Tibial nerve (tissue), 4 donors: ENCODE measurements at places on chromosomes 1 and 21. TPM values are rescaled to one million over a fixed set of nuclear protein-coding genes. Genes with fewer than 3 reads are reported as not detected.

IL20 gene
- total RNA-seq: not detected

AMY1C gene
- total RNA-seq: not detected

GBP4 gene
- total RNA-seq: 24.0 TPM

GPR161 gene
- total RNA-seq: 2.7 TPM

DNA sequence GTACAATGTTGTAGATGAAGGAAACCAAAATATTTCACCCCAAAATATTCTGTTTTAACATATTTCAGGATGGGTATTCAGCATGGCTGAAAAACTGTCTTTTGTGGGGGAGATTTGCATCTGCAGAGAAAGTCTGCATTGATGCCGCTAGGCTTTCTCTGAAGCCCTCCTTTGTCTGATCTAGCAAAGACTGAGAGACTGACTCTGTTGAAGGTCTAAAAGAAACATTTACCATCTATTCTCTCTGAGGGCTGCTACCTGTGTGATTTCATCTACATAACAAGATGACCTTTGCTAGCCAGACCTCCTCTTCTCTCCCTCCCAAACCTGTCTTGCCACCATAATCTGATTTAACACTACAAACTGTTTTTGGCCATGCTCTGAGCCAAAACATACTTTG lies 12.4 kb upstream of the MT1HL1 start:
- DNase-seq: no peak
- no peaks in the 10 kb centered on the region for H3K36me3 ChIP-seq
- H3K27ac ChIP-seq: no peak overlapping the region
- no peak overlapping the region for H3K4me3 ChIP-seq

- H3K27ac ChIP-seq: no peak overlapping the region
- H3K27me3 ChIP-seq: peaks cover 30% of the 10 kb centered on the region
- H3K4me3 ChIP-seq: no peak overlapping the region
- peaks cover 8% of the 10 kb centered on the region for H3K4me1 ChIP-seq
- no peak for DNase-seq
- H3K36me3 ChIP-seq: no peaks in the 10 kb centered on the region
Observed at GRCh38 chr1:14593302-14593701, 5.2 kb upstream of the KAZN start.

GRCh38 chr1:66996018-66996682 lies 57.8 kb downstream of the SLC35D1 start:
- H3K36me3 ChIP-seq: no peaks in the 10 kb centered on the region
- no peak overlapping the region for H3K27ac ChIP-seq
- H3K4me1 ChIP-seq: no peaks in the 10 kb centered on the region
- H3K27me3 ChIP-seq: no peaks in the 10 kb centered on the region

- no peaks in the 10 kb centered on the region for H3K36me3 ChIP-seq
- no peaks in the 10 kb centered on the region for H3K4me1 ChIP-seq
- H3K27ac ChIP-seq: no peak overlapping the region
- no peaks in the 10 kb centered on the region for H3K27me3 ChIP-seq
- no peak overlapping the region for H3K4me3 ChIP-seq
Observed at GRCh38 chr1:4367230-4367777, 287.1 kb upstream of the AJAP1 start.

DNA sequence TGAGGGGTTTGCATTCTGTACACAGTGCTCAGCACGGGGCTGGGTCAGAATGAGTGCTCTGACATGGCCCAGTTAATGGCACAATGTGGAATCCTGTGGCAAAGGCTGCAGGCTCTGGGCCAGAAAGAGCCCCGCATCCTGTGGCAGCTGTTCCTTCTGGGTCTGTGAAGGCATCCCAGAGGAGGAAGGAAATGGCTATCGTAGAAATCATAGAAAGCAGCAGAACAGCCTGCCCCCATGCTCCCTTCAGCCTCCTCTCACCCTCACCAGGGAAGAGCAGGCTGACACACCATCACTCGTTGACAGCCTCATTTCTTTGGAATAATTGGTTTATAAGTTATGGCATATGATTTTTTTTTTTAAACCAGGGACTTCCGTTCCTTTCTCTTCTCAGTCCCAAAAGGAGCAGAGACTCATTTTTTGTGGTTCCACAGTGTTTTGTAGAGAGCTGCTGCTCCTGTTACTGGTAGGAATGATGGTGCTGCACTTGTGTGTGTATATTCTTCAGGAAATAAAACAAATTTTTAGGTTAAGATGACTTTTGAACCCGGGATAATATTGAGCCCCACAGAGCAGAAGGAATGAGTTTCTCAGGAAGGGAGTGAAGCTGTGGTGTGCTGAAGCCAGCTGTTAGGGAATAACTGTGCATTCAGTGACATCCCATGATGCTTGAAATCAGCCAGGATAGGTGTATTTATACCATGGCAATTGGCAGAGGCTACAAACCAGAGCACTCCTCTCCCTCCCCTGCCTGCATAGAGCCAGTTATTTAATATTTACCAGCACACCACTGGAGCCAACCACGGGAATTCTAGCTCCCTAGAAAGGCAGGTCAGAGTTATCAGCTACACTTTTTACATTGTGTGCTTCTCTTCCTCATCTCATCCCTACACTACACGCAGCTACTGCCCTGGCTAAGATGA lies 32.0 kb downstream of the PLXNA2 start:
- H3K4me3 ChIP-seq: no peak overlapping the region
- no peak overlapping the region for H3K27ac ChIP-seq
- no peak for DNase-seq

- peaks cover 13% of the 10 kb centered on the region for H3K4me1 ChIP-seq
- no peaks in the 10 kb centered on the region for H3K36me3 ChIP-seq
- H3K4me3 ChIP-seq: no peak overlapping the region
- no peak overlapping the region for H3K27ac ChIP-seq
- no peak for DNase-seq
Observed at GRCh38 chr1:19067182-19067911, 110.9 kb upstream of the IFFO2 start.

DNA sequence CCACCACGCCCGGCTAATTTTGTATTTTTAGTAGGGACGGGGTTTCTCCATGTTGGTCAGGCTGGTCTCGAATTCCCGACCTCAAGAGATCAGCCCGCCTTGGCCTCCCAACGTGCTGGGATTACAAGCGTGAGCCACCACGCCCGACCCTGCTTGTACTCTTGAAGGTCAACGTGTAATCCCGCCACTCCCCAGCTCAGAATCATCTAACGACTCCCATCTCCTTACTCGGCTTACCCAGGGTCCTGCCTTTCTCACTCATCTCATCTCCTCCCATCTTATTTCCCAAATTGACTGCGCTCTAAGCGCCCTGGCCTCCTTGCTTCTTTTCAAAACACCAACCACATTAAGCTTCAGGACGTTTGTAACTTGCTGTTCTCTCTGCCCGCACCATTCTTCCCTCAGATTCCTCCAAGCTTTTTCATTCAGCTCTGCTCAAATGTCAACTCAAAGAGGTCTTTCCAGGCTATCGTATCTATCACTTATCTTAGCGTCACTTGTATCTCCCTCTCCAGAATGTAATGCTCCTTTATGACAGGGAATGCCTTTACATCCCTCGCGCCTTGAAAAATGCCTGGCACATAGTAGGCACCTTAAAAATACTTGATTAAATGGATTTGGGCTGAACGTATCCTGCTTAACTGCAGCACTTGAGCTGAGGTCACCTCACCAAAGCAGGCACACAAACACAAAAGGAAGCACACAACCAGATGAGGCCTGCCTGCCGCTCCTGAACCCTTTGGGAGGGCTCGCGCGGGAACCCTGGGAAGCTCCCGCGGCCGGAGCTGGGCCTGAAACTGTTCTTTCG lies 1.4 kb upstream of the USP1 start:
- peak overlapping the region; percentile 63 for H3K4me3 ChIP-seq
- H3K36me3 ChIP-seq: no peaks in the 10 kb centered on the region
- H3K4me1 ChIP-seq: peaks cover 17% of the 10 kb centered on the region
- no peaks in the 10 kb centered on the region for H3K27me3 ChIP-seq
- peak overlapping the region; percentile 100 for H3K27ac ChIP-seq
